Stimulated activated CD8-positive, alpha-beta memory T cell treated with anti-CD3 and anti-CD28 coated beads, Interleukin-2, amount 100 ng/mL, for 1 hour (primary cell): ENCODE measurements at places on chromosomes 12 and 14.

- no peak for DNase-seq
These were observed 11.5 kb downstream of the C14orf93 start for GRCh38 chr14:22998329-22999012.

GRCh38 chr12:14416658-14417057 is 51.2 kb downstream of the ATF7IP start:
- no peak for DNase-seq

DNA sequence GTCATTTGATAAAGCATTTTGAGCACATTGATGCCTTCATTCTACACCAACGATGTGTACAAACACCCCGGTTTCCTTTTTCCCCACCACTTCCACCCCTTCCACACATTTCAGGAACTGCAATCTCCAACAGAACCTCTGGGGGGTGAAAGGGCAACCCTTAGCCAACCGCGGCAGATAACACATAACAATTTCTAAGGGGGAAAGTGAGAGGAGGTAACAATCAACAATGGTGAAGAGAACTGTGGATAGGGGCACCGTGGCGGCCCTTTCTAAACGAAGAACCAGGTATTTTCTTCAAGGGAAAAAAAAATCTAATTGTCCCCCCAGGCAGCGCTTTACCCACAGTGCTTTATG is 1.1 kb downstream of the KITLG start:
- no peak for DNase-seq

DNA sequence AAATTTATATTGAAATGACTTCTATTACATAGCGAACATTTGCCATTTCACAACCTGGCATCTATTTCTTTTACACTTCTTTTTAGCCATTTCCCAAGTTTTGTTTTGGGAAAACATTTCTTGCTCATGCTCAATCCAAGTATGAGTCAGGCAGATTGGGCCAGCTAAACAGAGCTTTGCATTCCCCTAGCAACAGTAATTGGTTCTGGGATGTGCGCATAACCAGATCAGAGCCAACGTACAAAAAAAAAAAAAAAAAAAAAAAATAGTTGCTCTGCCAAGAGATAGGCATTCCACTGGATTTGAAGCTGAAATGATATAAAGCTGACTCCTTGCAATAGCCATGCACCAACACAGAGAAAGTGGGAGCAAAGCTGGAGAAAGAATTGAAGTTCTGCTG is 37.5 kb downstream of the PLCZ1 start:
- no peak for DNase-seq

- no peak for DNase-seq
These were observed at the start of gene LGR5 for GRCh38 chr12:71439613-71440344. LGR5 (plus strand) TSS chr12:71439798; CDS start chr12:71440081, 283 bp downstream.

- DNase-seq: no peak
These were observed 73.3 kb downstream of the NCOR2 start for GRCh38 chr12:124493809-124494750.

DNA sequence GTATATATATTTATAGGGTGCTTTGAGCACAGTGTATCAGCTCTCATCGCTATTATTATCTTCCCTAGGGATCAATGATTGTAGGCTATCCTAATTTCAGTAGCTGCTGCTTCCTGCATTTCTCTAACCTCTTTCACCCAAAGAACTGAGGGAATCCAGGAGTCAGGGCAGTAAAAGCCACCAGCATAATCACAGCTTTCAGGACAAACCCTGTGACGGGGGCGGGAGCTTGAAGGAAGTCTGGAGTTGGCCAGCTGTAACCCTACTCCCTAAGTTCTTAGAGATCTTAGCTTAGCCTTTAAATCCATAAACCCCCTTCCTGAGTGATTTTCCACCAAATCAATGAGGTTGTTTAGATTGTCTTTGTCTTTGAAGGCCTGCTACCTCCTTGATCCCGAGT is 33.7 kb downstream of the FLVCR2 start:
- DNase-seq: no peak

DNA sequence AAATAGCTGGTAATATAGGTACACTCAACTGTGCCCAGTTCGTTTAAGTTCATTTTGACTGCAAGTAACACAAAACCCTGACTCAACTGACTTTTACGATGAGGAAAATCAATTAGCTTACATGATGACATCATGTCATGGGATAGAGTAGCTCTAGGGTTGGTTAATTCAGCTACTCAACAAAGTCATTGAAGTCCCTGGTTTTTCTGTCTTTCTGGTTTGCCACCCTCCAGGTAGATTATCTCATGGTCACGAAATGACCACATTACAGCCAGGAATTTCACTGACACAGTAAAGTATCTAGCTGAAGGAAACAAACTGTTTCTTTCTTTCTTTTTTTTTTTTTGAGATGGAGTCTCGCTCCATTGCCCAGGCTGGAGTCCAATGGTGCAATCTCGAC is 68.5 kb upstream of the FUT8 start:
- no peak for DNase-seq

- no peak for DNase-seq
These were observed 19.9 kb downstream of the SETD3 start for GRCh38 chr14:99460793-99461192.

DNA sequence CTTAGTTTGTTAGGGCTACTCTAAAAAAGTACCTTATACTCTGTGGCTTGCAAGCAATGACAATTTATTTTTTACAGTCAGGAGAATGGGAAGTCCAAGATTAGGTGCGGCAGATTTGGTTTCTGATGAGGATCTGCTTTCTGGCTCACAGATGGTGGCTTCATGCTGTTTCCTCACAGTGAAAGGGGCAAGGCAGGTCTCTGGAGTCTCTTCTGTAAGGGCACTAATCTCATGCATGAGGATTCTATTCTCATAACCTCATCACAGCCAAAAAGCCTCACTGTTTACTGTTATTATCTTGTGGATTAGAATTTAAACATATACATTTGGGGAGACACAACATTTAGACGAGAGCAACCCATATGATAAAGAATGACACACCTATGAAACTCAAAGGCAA is 1957.4 kb upstream of the SEL1L start:
- no peak for DNase-seq

DNA sequence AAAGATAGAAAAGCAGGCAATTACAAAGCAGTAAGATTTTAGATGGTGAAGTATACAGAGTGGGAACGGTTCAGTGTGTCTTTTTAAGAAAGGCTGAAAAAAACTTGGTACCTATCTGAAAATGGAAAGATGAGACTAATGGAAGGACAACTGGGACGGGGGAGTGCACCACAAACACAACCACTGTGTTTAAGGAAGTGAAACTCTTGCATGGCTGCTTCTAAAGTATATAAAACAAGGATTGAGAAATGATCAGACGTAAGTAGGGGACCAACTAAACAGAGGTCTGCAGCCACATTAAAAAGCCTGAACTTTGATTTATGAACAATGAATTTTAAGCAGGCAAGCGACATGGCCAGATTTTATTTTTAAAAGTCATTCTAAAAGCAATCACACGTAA is 328.6 kb downstream of the MDGA2 start:
- DNase-seq: no peak

- DNase-seq: no peak
These were observed 38.0 kb downstream of the BTG1 start for GRCh38 chr12:92107621-92108131.

DNA sequence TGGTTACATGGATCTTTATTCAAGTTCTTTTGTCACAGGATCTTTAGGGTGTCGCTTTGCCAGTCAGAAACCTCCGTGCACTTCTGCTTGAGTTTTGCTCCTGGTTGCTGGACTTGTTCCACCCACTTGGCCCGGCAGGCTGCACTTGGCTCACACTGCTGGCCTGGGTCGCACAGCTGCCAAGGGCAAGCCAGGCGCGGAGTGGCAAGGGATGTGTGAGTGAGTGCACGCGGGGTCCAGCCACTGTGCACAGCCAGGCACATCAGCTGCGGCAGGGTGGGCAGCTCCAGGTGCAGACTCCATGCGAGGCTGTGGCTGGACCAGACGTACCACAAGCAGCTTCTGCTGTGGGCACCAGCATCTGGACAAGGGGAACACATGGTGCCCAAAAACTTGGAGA is 76.6 kb downstream of the DERA start:
- no peak for DNase-seq

DNA sequence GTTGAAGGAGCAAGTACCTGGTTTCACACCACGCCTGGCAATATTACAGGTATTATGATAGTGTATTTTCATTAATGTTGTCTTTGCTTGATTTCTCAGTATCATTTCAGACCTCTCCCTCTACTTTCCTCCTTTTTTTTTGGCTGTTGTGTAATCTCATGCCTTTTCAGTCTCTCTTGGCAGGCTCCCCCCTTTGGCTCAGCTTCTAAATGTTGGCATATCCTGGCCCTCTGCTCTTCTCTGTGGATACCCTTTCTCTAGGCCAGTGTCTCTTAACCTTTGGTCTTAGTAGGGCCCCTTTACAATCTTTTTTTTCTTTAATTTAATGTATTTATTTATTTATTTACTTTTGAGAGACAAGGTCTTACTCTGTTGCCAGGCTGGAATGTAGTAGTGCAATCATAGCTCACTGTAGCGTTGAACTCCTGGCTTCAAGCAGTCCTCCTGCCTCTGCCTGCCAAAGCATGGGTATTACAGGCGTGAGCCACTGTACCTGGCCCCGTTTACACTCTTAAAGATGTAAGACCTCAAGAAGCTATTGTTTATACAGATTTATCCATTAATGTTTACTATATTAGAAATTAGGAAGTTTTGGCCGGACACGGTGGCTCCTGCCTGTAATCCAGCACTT is 12.8 kb downstream of the MTHFD1 start:
- no peak for DNase-seq

- no peak for DNase-seq
These were observed 57.3 kb downstream of the DAD1 start for GRCh38 chr14:22531451-22532344.

- DNase-seq: no peak
These were observed 2.0 kb upstream of the LRP1-AS start for GRCh38 chr12:57149245-57149900.

- no peak for DNase-seq
These were observed 869 bp upstream of the NOVA1 start for GRCh38 chr14:26598672-26599131.

GRCh38 chr12:93297536-93297935 is 80.2 kb upstream of the NUDT4 start:
- DNase-seq: no peak

GRCh38 chr12:124240493-124240892 is 54.4 kb upstream of the RFLNA start:
- DNase-seq: no peak

DNA sequence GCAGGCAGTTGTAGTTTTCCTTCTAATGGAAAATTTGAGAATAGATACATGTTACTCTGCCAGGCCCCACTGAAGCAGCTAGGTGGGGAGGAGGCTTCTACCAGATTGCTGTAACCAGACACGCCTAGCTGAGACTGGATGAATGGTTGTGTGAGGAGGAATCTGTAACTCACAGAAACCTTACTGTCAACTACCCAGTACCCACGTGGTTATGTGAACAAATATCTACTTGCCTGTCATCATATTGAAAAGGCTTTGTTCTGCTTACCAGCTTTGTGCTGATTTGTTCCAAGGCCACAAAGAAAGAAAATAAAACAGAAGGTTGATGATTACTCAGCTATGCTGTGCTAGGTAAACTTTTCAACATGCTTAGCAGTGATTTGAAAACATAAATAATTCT is 167.2 kb downstream of the CAPZA3 start:
- no peak for DNase-seq

GRCh38 chr14:93748208-93749075 is 39.8 kb downstream of the PRIMA1 start:
- no peak for DNase-seq

- DNase-seq: no peak
These were observed 9.7 kb upstream of the RIN3 start for GRCh38 chr14:92503756-92504491.

GRCh38 chr12:42936991-42937390 is 347.4 kb upstream of the PRICKLE1 start:
- DNase-seq: no peak

- no peak for DNase-seq
These were observed 15.6 kb downstream of the AGAP2 start for GRCh38 chr12:57722716-57723629.

- DNase-seq: no peak
These were observed 865 bp downstream of the RGS6 start for GRCh38 chr14:71933001-71933587.

DNA sequence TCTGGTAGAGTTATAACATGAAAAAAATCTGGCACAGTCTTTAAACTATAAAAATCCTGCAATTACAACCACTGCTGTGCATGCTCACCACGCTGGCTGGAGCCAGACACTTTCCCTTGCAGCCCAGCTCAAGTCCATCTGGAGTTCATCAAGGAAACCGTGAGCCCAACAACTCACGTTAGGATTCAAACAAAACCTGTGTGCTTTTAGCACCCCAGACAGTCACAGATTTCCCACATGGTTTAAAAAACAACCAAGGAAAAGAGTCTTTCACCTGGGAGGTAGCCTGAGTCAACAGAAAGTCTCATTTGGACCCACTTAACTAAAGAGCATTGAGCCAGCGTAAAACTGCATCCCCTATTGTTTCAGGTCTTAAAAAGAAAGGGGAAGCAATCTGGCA is 4.7 kb downstream of the LRIG3 start:
- DNase-seq: no peak

DNA sequence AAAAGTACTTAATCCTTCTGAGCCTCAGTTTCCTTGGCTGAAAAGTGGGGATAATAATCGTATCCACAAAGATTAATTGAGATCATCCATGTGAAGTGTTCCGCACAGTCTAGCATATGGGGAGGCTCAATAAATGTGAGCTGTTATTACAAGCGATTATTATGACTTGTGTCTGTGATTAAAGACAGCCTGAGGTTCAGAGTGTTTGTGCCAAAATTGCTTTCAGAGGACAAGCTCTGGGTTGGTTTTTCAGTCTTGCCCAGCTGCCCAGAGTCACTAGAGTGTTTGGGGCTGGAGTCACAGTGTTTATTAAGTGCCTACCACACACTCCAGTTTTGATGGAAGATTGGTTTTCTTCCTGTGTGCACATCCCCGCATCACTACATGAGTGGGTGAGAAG is 53.5 kb downstream of the NTF3 start:
- no peak for DNase-seq

DNA sequence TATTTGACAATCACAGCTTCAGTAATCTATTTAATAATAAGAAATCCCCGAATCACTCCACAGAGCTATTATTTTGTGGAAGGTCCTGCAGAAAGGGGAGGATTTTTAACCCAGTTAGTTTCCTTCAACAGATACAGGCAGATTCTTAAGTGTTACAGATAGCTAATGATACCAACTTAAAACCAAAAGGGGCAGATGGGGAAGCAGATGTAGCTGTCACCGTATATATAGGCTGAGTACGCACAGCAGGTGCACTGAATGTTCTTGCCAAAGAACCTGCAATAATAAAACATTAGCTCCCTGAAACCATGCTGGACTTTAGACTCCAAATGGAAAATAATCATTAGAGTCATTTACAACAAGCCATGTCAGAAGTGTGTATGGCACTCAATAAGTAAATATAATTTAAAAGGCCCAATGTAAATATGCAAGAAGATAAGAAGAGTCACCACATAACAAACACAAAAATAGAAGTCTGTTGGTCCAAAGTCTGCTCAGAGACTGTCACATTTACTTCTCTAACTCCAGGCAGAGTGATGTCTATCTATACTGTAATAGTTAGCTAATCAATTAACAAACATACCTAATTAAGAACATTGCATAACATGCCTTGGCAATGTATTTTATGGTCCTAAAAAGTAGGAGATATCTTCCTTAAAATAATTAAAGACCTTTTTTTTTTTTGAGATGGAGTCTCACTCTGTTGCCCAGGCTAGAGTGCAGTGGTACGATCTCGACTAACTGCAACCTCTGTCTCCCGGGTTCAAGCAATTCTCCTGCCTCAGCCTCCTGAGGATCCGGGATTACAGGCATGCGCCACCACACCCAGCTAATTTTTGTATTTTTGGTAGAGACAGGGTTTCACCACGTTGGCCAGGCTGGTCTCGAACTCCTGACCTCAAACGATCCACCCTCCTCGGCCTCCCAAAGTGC is 78.8 kb downstream of the SEC23A start:
- no peak for DNase-seq
